H9 (cell line): ENCODE measurements at places on chromosomes 5 and 9.

GRCh38 chr5:50440651-50441492, at the start of gene EMB:
Gene EMB (minus strand): TSS chr5:50441288. CDS start chr5:50441151, 137 bp downstream.
- DNase-seq = peak; percentile 92

DNA sequence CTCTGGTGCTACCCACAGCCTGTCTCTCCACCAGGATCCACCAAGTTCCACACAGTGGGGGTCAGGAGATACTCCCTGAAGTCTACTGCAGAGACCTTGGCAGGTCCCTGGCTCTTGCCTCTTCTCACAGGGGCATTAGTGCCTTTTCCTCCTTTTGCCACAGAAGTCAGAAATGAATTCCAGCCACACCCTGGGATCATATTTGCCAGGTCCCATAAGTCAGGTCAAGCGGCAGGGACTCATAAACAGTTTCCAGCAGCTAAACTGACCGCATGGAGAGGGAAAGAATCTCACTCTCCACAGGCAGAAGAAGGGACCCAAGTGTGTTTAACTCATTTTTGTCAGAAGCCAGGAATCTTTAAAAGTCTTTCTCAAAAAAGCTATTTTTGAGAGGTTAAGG, 13.3 kb upstream of the IFNK start:
- no peak for DNase-seq

DNA sequence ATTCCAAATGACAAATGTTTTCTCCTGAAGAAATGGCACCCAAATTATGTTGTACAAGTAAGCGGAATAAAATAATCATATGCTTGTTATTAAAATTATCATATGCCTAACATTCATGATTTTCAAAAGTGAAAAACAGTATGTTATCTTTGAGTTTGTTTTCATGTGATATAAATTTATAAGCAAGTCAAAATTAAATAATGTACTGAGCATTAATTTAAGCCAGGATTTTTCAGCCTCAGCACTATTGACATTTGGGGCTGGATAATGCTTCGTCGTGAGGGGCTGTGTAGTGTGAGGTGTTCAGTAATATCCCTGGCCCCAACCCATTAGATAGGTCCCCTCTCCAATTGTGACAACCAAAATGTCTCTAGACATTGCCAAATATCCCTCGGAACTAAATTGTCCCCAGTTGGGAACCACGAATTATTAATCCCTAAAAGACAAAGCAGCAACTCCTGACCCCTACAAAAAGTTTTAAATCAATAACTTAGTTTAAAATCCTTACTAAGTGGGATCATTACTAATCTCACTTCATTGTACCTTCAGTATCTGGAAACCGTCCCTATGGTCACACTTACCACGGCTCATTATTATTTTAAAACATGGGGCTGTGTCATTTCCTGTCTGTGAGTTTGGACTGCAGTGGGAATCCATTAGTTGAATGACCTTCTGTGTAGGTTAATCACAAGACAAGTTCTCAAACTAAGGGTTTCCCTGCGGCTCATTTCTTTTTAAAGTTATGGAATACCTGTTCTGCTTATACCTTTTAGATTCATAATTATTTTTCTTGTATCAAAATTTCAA, 1.3 kb upstream of the NNT start:
- DNase-seq = no peak

DNA sequence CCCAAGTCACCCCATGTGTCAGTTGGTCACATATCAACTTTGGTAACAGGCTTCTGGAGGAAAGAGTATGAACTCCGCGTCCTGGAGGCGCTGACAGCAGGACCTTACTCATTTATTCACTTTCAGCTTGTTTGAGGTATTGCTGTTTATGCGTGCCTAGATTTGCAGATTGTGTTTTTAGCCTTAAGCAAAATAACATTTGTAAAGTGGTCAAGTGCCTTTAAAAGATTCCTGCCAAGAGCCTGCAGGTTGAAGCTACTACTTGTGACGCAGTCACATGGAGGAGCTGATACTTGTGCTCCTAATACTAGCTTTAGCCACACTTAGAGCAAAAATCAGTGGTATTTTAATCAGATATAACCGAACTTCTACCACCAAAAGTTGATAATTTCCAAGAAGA, 351.3 kb downstream of the ADGRV1 start:
- DNase-seq = no peak

GRCh38 chr5:16450163-16450562, 15.4 kb downstream of the ZNF622 start:
- DNase-seq = no peak

DNA sequence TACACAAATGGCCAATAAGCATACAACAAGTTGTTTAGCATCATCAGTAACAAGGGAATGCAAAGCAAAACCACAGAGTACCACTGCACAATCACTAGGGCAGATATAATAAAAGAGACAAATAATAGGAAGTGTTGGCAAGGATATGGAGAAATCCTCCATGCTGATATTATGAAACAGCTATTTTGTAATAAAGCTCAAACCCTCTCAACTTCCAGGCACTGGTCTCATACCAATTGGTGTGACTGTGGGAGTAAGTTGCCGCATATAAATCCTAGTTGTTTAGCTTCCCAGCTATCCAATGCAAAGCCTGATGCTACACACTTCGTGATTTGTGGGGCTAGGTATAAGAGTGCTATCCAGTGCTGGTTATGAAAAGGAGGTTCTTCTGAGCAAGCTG, 88.6 kb downstream of the SMIM23 start:
- DNase-seq = no peak

- no peak for DNase-seq
These were observed 8.2 kb downstream of the ADGRD2 start for GRCh38 chr9:124458441-124458840.

DNA sequence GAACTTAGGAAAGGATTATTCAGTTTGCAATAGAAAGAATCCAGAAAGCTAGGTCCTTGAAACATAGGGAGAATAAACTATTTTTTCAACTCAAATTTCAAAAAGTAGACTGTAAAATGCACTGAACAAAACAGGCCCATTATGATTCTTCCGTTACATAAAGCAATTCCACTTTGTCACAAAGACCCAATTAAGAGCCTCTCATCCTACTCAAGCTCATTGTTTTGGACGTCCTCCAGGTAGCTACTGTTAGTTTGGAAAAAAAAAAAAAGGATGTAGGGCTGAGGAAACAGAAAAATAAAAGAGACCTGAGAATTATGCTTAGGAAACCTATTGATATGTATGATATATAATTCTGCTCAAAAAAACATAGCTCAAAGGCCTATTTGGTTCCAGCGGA, 74.0 kb downstream of the DIRAS2 start:
- no peak for DNase-seq
